Muscle of back (tissue), 13 donors: ENCODE measurements at places on chromosomes 12 and 14. TPM values are rescaled to one million over a fixed set of nuclear protein-coding genes. Genes with fewer than 3 reads are reported as not detected.

- DNase-seq, result peak; percentile 56
These were observed 169.9 kb downstream of the KIF21A start for GRCh38 chr12:39272871-39273655.

DNA sequence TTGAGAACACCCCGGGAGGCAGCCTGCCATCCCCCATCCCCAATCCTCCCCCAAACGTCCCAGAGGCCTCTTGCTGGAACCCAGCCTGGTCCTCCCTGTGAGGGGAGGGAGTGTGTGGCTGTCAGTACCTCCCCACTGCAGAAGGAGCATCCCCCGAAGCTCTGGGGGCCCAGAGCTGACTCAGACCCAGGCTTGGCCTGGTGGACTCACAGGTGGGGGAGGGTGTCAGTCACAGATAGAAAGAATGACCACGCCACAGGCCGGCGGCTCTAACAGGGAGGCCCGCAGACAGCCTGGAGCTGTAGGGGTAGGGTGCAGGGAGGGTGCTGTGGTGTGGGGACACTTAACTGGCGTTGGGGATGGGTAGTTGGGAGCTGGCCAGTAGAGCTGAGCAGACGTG is 5.3 kb downstream of the HHIPL1 start:
- no peak for DNase-seq

Gene CD4
- 15.5 TPM for polyA plus RNA-seq

Gene MAX
- 31.1 TPM for polyA plus RNA-seq

GRCh38 chr14:101137234-101137633 is 233.7 kb upstream of the RTL1 start:
- no peak for DNase-seq

Gene LRRC10
- not detected for polyA plus RNA-seq

- DNase-seq, result no peak
These were observed 19.7 kb upstream of the CLMN start for GRCh38 chr14:95339301-95339865.

- DNase-seq, result peak; percentile 63
These were observed 17.6 kb downstream of the NINJ2 start for GRCh38 chr12:645563-646071.

Gene CLEC7A
- 1.4 TPM for polyA plus RNA-seq

Gene NTF3
- 4.1 TPM for polyA plus RNA-seq

- no peak for DNase-seq
These were observed 7.3 kb downstream of the ATG14 start for GRCh38 chr14:55404173-55404854.
